ENCODE measurements at places on chromosomes 5 and 9.

DNA sequence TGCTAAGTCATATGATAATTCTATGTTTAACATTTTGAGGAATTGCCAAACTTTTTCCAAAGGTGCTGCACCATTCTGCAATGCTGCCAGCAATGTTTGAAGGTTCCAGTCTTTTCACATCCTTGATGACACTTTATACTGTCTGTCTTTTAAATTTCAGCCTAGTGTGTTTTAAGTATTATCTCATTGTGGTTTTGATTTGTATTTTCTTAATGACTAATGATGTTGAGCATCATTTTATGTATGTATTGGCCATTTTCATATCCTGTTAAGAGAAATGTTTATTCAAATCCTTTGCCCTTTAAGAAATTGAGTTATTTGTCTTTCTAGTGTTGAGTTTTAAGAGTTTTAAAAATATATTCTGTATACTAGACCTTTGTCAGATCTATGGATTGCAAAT is 5.0 kb upstream of the TEX48 start:
- DNase-seq, result no peak

DNA sequence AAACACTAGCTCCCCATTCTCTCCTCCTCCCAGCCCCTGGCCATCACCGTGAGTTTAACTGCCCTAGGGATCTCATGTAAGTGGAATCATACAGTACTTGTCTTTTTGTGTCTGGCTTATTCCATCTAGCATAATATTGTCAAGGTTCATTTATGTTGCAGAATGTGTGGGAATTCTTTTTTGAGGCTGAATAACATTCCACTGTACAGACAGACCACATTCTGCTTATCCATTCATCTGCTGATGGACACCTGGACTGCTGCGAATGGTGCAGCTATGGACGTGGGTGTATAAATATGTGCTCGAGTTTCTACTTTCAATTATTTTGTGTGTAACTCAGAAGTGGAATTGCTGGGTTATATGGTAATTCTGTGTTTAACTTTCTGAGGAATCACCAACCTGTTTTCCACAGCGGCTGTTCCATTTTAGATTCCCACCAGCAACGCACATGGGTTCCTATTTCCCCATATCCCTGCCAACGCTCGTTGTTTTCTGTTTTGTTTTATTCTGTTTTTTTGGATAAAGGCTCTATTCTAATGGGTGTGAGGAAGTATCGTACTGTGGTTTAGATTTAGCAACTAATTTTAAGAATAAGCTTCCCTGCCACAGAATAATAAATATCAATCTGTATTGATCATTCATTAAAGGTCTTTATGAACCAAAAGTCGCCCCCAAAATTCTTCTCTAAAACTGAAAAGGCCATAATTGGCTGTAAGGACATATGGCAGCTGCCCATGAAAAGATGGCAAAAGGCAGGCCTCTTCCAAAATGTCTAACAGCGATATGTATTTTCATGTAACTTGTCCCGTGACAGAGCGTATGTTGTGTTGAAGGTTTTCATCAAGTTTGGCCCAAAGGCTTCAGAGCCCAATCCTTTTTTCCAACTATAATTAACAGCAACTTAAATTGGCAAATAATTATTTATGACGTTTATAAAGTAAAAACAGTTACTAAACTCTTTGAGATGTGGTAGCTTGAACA is 70.3 kb downstream of the DAP start:
- no peak for DNase-seq

DNA sequence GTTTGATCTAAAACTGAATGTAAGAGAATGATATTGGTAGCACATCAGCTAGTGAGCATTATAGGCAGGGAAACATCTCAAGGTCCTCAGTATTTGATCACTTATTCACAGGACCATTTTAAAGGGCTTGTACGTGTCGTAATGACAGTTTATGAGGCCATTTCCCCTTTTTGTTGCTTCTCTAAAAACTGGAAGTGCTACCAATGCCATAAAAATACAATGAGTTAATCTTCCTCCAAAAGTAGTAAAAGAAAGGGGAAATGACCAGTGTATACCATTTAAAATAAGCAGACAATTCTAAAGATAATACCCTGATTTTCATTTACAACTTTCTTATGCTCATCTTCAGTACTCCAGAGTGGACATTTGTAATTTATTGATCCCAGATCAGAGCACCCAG is 285.8 kb upstream of the PCSK5 start:
- DNase-seq, result no peak

GRCh38 chr5:142946547-142947426 is 176.6 kb downstream of the ARHGAP26 start:
- no peak for DNase-seq

Measured in NCI-H187 treated with DMSO at 0.1 percent for 48 hours (cell line).